Stimulated activated CD8-positive, alpha-beta memory T cell treated with anti-CD3 and anti-CD28 coated beads, Interleukin-15, amount 100 ng/mL, for 4 hours (primary cell): ENCODE measurements at places on chromosomes 6 and 20.
A peak's percentile ranks its signal among the peaks of the same experiment; 100 is the strongest.

DNA sequence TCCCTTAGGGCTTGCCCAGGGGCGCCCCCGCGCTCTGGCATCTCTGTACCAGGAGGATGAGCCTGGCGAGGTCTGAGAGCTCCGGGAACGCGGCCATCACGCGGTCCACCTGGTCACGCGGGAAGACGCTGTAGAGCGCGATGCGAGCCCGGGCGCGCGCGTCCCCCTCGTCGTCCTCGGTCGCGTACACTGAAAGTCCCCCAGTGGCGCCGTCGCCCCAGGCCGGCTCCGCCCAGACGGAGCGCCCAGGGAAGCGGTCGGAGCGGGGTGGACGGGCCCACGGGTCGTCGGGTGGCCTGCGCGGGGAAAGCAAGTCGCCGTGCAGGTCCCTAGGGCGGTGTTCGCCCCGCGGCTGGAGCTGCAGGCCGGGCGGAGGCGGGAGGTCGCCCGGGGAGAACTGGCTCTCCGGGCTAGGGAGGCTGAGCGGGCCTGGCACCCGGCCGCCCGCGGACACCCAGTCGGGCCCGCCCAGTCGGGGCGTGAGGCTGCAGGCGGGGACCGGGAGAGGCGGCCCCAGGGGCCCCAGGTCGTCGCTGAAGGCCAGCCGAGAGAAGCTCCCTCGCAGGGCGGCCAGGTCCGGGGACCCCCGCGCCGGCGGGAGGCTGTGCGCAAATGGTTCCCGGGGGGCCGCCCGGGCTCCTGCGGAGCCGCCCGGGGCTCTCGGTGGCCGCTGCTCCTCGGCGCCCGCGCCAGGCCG lies 34.0 kb downstream of the ZC3H12D start:
- DNase-seq = no peak

- no peak for DNase-seq
These were observed 213.2 kb upstream of the MANEA start for GRCh38 chr6:95364016-95364604.

GRCh38 chr20:16639027-16639941 lies 66.0 kb upstream of the KIF16B start:
- no peak for DNase-seq

DNA sequence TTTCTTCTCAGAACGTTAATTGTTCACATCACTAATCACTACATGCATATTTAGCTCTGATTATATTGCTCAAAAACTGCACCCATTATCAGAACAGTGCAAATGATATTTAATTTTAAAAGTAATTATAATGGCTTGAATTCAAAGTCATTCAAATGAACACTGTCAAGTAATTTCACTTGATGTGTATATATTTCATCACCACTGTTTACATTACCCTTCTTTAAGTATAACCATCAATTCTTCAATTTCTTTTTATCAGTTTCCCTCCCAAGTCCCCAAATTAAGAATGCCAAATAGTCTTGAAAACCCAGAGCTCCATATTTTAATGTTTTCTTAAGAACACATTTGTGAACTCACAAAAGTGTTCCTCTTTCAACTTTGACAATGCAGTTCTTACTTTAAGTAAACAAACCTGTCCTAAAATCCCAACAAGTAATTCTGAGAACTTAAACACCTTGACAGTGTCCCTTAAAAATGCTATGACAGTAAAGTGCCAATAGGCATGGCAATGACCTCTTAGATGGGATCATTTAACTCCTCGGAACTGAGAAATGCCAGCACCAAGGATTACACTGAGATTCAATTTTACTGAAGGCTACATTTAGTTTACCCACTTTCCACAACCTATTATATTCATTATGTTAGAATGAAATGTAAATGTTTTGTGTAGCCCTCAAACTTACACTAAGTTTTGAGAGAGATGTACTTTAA lies 16.7 kb upstream of the SNX14 start:
- DNase-seq = no peak

GRCh38 chr20:6053776-6054688 lies at the start of gene LRRN4:
LRRN4 (minus strand) TSS chr20:6054060; CDS start chr20:6052799, 1,261 bp downstream.
- DNase-seq = no peak

GRCh38 chr6:498795-499231 lies 107.3 kb downstream of the IRF4 start:
- no peak for DNase-seq

DNA sequence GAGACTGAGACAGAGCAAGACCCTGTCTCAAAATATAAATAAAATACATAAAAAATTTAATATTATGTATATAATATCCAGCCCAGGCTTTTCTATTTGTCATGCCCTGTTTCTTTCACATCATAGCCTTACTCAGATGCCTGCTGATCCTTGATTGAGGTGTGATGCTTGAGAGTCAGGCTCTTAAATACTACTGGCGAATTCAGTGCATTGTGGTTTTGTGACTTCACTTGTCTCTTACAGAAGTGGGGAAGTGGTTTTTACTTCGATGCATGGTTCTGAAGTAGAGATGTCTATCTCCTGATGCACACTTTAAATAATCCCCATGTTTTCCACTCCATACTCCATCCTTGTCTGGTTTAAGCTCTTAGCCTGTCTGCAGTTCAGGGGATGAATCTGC lies 29.1 kb downstream of the ASXL1 start:
- DNase-seq = peak; percentile 8

DNA sequence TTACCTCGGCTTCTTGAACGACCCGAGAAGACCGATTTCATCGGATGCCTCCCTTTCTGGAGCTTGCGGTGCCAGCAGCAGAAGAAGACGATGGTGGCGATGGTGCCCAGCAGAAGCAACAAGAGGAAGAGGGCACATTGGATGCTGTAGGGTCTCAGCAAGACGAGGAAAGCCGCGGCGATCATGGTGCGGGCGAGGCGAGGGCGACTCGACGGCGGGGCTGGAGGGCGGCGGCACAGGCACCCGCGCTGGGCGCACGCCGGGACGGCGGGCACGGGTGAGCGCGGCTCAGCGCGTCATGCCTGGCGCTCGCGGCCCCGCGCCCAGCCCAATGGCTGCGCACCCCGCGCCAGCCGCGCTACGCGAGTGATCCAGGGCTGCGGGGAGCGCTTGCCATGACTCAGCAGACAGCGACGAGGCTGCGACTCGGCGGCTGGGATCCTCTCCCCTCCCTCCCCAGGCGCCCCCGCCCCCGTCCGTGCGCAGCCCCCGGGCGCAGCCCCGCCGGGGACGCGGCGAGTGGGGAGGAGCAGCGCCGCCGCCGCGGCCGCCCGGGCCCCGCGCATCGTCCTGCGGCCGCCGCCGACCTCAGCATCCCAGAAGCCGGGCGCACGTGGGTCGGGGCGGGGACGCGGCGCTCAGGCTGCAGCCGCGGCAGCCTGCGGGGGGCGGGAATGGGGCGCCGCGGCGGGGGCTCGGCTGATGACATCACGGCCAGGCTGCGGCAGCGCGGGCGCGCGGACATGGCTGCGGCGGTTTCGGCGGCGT lies at the start of gene BEND6:
TSS of gene BEND6 (plus strand) at position 705 of the 768 bp plus-strand sequence. CDS start 26,704 bp downstream, outside the sequence.
- DNase-seq = peak; percentile 17

DNA sequence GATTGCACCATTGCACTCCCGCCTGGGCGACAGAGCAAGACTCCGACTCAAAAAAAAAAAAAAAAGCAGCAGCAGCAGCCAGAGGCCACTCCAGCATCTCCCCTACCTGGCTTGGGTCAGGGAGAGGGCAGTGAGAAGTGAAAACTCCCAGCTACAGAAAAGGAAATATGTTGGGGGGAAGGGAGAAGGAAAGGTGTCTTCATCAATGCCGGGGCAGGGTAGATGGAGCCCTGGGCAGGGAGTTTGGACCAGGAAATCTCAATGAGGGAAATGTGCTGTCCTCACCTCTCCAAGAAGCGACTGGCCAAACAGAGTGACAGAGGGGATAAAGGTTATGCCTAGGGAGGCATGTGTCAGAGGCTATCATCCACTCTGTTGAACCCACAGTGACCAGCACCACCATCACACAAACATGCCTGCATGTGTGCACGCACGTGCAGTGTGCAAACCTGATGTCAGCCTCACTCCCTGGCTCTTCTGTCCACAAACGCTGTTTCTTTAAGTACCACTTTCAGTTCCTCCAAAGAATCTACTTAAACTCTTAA lies 887 bp upstream of the AIF1 start:
- no peak for DNase-seq

GRCh38 chr20:61516346-61517208 lies 264.5 kb downstream of the CDH4 start:
- DNase-seq = no peak

- DNase-seq = no peak
These were observed 67.4 kb upstream of the LOC128125822 start for GRCh38 chr6:63504777-63505384.

DNA sequence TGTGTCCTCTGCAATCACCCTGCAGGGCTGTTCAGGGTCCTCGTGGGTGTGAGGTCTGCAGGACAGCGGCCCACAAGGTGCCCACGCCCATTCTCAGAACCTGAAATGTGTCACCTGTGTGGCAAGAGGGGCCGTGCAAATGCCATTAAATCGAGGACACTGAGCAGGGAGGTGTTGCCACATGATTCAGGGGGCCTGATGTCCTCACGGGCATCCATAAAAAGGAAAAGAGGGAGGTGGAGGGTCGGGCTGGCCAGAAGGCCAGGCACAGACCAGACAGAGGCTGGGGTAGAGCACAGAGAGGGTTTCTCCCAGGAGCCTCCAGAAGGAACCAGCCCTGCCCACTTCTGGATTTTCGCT lies 239.6 kb downstream of the ERMARD start:
- no peak for DNase-seq

- DNase-seq = no peak
These were observed 15.5 kb upstream of the TPBG start for GRCh38 chr6:82348130-82348529.

GRCh38 chr6:4180652-4181255 lies 45.4 kb upstream of the ECI2 start:
- DNase-seq = no peak

DNA sequence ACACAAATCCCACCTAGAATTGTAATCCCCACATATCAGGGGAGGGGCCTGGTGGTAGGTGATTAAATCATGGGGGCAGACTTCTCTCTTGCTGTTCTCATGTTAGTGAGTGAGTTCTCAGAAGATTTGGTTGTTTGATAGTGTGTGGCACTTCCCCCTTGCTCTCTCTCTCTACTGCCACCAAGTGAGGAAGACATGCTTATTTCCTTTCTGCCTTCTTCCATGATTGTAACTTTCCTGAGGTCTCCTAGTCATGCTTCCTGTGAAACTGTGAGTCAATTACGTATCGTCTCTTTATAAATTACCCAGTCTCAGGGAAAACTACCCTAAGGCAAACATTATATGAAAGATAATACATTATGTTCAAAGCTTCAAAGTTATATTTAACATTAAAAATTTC lies 1297.5 kb upstream of the CITED2 start:
- no peak for DNase-seq

DNA sequence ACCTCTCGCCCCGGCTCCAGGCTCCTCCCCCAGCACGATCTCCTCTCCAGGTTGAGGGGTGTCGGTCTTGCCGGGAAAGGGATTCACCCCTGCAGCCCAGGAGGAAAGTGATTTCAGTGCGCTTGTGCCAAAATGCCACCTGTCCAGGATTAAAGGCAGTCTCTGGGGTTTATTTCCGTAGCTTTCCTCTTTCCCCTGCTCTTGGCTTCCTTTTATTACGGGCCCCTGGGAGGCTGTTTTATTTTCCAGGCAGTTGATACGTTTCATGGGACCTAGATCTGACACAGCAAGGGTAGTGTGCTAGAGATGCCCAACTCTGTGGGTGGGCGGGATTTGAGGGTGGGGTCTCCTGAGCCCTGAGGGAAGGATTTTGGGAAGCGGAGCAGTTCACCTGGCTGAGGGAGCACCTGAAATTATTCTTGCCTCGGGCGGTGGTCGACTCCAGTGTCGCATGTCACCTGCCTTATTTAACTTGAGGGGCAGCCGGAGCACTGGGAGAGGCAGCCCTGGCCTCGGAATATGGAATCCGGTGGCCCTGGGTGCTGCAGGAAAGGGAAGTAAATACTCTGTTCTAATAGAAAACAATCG lies 9.5 kb upstream of the NKX2-2 start:
- DNase-seq = no peak

DNA sequence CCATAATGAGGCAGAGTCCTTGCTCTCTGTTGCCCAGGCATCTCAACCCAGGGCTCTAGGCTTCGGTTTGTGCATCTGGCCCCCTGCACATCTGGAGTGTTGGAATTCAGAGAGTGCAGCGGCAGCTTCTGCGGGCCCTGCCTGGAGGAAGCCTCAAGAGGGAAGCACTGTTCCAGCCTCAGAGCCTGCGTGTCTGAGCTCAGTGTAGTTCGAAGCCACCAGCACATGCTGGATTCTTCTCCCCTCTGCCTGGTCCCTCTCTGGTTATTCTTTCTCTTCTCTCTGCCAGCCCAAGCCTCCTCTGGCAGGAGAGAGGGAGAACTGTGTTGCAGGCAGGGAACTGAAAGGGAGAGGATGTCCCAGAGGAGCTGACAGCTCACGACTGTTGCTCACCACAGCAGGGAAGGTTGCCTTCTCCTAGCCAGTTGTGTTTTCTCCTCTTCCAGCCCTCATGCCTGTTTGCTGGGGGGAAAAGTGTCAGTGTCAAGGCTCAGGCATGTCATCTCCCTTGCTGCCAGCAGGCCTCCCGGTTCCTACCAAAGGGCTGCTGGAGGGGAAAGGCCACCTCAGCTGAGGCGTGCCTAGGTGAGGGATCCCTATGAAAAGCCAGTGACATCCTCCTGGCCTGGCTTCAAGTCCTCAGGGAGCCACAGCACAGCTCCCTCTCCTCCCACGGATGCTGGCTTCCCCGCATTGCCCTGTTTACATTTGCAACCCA lies 126.0 kb upstream of the LRFN2 start:
- DNase-seq = no peak

DNA sequence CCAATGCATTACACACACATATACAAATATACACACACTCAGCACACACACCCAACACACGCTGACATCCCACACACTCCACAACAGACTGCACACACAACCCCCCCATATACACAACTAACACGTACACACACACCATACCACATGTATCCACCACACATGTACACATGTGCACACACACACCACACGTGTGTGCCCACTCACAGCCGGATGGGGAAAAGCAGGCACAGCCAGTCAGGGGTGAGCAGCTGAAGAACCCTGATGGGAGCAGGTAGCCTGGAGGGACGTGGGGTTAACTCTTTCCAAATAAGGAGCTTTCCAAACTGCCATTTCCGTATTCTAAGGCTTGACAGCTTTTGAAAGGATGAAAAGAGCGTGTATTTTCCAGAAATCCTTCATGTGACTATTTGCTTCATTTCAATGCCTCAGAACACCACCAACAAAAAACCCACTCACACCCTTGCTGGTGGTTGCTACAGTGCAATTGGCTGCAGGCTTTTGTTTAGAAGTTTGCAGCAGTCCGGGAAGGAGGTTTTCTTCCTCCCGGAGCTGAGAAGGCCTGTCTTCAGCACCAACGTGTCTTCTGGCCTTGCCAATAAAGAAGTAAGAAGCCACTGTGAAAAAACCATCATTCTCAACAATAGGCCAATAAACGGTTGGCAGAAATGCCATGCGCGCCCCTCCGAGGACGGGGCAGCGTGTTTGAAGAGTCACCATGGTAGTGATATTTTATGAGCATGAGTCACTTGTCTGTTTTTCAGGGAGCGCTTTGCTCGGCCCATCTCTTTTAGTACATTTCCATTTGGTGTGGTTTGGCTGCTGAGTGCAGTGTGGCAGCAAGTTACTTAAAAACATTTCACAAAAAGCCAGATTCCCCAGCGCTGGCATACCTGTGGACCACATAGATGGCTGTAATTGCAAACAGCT lies 131.3 kb upstream of the GMDS start:
- no peak for DNase-seq

- no peak for DNase-seq
These were observed 190.8 kb downstream of the DLL1 start for GRCh38 chr6:170100046-170100445.

GRCh38 chr6:33377171-33377570 lies 14.5 kb upstream of the KIFC1 start:
- no peak for DNase-seq

GRCh38 chr6:163406366-163406765 lies 8.2 kb upstream of the QKI start:
- DNase-seq = no peak

- no peak for DNase-seq
These were observed 100.2 kb downstream of the FIG4 start for GRCh38 chr6:109791301-109791700.
